ENCODE measurements at places on chromosomes 2 and 18.

- DNase-seq, result no peak
These were observed 5.5 kb downstream of the CCDC102B start for GRCh38 chr18:68803356-68803755.

DNA sequence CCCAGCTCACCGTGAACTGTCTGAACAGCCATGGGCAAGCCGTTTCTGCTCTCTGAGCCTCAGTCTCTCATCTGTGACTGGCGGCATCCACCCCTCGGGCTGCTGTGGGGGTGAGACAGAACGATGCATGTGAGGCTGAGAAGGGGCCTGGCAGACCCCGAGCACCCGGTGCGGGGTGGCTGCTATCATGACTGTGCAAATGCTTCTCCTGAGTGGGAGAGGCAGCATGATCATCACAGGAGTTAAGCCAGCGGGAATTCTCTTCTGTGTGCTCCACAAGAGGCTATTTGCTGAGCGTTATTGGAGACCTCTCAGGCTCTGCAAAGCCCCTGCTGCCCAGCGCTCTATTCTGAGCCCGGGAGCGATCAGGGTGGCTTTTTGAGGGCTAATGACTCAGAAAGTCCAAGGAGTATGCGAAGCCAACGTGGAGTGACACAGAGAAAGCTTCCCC is 45.8 kb upstream of the ID2 start:
- no peak for DNase-seq

DNA sequence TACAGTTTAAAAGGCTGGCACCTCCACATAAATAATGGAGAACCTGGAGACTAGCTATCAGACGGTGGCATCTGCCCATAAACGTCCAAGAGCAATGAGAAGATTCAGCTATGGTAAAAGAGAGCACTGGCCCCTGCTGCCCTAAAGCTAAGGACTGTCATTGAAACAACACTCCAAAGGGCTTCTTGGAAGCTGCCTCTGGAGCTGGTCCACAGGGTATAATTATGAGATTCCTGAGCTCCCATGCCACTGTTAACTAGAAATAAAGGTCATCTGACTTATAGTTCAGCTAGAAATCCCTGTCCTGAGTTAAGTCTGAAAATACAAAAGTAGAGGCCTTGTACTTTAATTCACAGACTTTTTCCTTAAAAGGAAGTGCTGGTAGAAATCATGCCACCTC is 39.9 kb upstream of the RBMS1 start:
- DNase-seq, result no peak

DNA sequence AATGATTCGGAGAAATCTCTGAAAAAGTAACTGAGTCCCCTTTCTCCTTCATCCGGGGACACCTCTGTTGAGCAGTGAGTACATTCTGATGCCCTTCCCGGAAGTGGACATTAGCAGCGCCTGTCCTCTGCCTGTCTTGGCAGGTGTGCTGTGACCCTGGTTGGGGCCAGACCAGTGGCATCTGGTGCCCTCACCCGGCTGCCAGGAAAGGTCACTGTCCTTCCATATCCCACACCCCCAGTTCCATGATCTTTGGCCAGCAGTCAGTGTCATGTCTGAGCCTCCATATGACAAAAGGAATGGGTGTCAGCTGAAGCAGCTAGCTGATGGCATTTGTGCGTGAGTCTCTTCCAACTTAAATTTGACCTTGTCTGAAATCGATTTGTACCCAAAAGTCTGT is 128.1 kb downstream of the NCK2 start:
- DNase-seq, result no peak
